ENCODE measurements at places on chromosomes 2 and 18. TPM values are rescaled to one million over a fixed set of nuclear protein-coding genes. Genes with fewer than 3 reads are reported as not detected.

GRCh38 chr2:147482916-147483669 lies 361.7 kb upstream of the ACVR2A start:
- H3K27me3 ChIP-seq: no peaks in the 10 kb centered on the region
- H3K36me3 ChIP-seq: no peaks in the 10 kb centered on the region
- H3K4me3 ChIP-seq: no peak overlapping the region
- H3K4me1 ChIP-seq: no peaks in the 10 kb centered on the region

Gene GPR45
- not detected for total RNA-seq

Gene ARHGAP15
- total RNA-seq: 111 TPM

Gene NEU2
- total RNA-seq: not detected

DNA sequence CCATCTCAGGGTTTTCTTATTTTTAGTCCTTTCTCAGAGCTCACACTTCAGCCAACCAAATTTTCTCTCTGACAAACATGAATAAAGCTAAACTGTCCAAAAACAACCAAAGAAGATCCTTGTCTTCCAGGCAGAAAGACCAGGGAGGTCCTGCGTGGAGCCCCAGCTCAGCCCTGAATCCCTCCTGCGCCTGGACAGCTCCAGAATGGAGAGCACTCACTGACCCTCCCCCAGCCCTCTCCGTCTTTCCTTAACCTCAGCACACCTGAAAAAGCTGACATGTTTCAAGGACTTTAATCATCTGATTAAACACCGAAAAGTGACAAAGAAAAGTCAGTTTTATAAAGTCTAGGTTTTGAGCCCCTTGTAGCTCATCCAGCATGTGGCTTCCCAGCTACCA lies 22.9 kb upstream of the GNAL start:
- no peaks in the 10 kb centered on the region for H3K36me3 ChIP-seq
- no peaks in the 10 kb centered on the region for H3K4me1 ChIP-seq
- H3K27ac ChIP-seq: no peak overlapping the region
- no peak overlapping the region for H3K4me3 ChIP-seq
- no peak for DNase-seq

Gene COL6A3
- 17.3 TPM for total RNA-seq
